ENCODE measurements at places on chromosomes 7 and 10.

GRCh38 chr7:122887848-122888247 lies 1.6 kb upstream of the CADPS2 start:
- DNase-seq = no peak

DNA sequence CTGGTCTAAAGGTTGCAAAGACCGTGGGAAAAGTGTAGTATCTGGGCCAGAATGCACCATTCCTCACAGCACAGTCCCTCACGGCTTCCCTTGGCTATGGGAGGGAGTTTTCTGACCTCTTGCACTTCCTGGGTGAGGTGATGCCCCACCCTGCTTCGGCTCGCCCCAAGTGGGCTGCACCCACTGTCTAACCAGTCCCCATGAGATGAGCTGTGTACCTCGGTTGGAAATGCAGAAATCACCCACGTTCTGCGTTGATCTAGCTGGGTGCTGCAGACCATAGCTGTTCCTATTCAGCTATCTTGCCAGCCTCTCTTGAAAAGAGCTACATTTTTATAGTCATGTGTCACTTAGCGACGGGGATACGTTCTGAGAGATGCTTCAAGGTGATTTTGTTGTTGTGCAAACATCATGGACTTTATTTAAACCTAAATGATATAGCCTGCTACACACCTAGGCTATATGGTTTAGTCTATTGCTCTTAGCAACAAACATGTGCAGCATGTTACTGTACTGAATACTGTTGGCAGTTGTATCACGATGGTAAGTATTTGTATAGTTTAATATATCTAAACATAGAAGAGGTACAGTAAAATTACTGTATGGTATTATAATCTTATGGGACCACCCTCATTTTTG lies 120.0 kb downstream of the PPP1R9A start:
- DNase-seq = no peak

DNA sequence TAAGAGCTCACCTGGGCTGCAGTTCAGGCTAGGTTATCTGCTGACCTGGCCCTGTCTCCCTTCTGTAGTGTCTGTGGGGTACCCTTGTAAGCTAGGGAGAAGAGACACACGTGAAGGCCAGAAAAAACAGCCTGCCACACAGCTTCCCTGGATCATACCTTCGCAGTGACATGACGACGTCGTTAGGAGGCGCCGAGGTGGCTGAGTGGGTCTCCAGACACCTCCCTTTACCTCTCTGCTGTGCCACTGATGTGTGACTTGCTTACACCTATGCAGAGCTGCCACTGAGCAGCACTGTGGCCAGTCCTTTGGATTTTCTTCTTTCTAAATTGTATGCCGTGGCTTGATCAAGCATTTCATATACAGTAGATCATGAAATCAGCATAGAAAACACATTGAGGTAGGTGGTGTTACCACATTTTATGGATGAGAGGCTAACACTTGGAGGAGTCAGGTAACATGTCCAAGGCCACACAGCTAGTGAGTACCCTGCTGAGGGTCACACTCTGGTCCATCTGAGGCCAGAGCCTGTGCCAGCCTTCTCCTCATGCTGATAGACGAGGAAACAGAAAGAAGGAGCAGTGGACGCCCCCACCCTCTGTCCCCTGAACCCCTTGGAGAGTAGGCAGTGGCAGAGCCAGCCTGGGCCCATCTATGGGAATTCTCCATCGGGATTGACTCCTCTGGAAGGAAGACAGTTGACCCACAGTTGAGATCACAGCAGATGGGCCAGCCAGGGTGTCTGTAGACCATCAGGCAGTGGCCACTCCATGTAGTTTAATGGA lies 23.1 kb downstream of the HTRA1 start:
- no peak for DNase-seq

DNA sequence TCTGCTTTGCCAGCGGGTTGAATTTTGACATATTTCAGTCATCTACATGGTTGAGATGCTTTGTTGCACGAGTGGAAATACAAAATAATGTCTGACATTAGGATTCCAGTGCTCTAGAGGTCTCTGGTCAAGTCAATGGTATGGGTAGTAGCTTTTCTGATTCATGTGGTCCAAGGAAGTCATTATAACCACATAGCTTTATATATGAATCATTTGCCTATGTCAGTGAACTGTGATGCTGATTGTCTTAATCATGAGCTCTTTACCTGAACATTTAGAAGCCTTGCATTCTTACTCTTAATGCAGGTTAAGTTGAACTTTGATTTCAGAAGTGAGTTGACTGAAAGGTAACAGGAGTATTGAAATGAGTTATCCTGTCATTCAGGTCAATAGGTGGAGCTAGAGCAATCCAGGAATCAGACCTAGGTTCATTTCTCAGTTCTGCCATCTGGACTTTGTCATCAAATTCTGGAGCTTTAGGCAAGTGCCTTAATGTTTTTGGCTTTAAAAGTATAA lies 3.3 kb downstream of the MAPK8 start:
- DNase-seq = no peak

GRCh38 chr7:88835147-88835728 lies 39.7 kb upstream of the TEX47 start:
- DNase-seq = no peak

DNA sequence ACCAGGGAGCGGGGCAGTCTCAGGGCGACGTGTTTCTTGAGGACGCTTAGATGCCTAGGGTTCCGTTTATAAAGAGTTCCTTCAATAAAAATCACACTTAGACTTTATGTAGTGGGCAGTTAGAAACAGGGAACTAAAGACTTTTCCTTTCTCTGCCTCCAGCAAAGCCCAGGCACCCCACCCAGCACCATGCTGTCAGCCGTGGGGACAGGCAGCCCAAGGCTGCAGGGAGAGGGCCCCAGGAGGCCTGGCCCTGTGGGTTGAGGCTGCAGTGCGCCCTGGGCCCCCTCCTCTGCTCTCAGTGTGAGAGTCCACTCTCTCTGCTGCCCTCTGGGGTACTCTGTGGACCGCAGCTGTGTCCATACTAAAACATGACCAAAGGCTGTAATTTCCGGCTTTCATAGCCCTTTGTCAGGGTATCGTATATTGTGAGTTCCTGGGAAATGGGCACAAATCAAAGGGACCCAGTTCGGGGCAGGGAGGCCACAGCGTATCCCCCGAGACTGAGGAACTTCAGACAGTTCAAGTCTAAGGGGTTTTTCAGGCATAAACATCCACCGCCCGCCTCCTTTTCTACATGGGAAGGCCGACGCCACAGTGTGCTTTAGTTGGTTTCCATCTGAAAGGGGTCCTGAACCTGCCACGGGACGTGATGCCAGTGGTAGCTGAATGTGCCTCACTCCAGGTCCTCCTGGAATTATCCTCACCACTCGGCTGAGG lies 59.7 kb downstream of the DNAJB6 start:
- DNase-seq = no peak

- DNase-seq = no peak
Observed at GRCh38 chr10:126734015-126734414, 63.5 kb upstream of the C10orf90 start.

DNA sequence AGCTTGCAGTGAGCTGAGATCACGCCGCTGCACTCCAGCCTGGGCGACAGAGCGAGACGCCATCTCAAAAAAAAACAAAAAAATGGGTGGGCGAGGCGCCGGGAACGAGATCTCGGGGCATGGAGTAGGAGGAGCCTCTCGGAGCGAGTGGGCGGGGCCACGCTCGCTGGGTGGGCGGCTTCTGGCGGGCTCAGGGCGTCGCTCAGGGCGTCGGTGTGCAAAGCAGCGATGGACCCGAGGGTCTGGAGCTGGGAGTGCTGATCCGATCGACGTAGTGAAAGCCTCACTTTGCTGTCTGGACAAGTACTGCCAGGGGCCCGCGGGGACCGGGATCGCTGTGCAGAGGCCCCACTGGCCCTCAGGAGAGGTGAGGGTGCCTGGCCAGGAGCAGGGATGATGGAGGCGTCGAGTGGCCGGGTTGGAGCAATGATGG lies 22.6 kb upstream of the AMZ1 start:
- no peak for DNase-seq

- DNase-seq = no peak
Observed at GRCh38 chr7:127644484-127644883, 7.5 kb upstream of the SND1 start.

DNA sequence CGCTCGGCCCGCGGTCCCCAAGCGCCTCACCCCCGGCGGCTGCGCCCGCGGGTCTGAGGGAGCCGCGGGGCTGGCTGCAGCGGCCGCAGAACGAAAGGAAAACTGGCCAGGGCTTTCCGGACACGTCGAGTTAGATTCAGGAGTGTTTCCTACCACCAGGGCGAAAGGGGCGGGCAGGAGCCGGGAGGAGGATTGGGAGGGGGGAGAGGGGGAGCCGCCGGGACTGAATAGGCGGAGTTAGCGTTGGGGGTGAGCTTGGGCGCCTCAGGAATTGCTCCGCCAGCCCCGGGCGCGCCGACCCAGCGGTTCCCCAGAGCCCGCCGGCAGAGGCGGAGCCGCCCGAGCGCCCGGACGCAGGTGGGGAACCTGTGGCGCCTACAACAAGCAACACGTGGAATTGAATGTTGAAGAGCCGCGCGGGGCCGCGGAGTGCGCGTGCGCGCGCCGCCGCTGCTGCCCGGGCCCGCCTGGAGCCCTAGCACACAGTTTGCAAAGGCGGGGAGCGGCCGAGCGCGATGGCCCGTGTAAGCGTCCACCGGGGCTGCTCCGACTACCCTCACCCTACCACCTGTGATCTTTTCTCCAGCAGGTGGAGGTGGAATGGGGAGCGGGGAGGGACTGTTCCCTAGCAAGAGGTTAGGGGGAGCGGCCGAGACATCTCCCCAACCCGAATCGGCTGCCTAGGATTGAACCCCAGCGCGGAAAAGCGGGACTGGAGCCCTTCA lies at the start of gene CADPS2:
Gene CADPS2 (minus strand): TSS at position 104 of the 725 bp plus-strand sequence. CDS start 123 bp downstream, outside the sequence.
- DNase-seq = peak; percentile 3

- DNase-seq = no peak
Observed at GRCh38 chr10:74640134-74640921, 186.1 kb upstream of the KAT6B start.

- no peak for DNase-seq
Observed at GRCh38 chr10:70255329-70256299, 22.4 kb upstream of the PPA1 start.

GRCh38 chr10:4080225-4080805 lies 295.3 kb upstream of the KLF6 start:
- DNase-seq = no peak

GRCh38 chr7:10939237-10939910 lies 34.3 kb upstream of the PHF14 start:
- DNase-seq = no peak

DNA sequence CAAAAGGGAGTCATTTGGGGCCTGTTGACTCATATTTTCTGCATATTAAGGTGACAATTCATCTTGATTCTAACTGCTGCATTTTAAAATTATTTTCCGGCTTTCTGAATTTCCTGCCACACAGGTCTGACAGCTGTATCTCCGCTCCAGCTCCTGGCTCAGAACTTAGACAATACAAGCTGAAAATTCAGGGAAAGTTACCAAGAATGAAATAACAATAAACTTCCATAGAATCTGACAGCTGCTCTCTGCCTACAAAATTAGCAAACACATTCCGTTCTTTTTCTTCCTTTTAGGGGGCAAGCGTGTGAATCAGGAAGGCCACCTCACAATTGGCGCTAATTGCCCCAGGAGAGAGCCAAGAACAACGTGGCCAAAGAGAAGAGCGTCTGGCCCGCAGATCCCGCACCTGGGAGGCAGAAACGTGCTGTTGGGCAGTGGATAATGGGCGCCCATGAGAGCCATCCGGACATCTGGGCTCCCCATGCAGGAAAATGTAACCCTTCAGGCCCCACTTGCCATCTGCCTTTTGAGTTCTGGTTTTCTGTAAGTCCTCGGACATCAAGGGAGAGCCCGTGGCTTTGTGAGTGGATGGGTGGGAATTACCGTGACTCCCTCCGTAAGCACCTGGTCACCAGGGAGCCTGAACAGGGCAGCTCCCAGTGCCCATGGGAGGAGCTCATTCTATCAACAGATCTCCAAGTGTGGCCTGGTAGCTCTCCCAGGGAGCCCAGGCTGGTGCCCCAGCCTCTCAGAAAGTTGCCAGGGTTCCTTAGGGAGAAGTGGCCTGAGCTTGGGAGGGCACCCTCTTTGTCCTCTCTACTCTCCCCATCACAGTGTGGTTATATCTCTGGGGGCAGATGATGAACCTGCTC lies 5.0 kb downstream of the CLRN3 start:
- no peak for DNase-seq

DNA sequence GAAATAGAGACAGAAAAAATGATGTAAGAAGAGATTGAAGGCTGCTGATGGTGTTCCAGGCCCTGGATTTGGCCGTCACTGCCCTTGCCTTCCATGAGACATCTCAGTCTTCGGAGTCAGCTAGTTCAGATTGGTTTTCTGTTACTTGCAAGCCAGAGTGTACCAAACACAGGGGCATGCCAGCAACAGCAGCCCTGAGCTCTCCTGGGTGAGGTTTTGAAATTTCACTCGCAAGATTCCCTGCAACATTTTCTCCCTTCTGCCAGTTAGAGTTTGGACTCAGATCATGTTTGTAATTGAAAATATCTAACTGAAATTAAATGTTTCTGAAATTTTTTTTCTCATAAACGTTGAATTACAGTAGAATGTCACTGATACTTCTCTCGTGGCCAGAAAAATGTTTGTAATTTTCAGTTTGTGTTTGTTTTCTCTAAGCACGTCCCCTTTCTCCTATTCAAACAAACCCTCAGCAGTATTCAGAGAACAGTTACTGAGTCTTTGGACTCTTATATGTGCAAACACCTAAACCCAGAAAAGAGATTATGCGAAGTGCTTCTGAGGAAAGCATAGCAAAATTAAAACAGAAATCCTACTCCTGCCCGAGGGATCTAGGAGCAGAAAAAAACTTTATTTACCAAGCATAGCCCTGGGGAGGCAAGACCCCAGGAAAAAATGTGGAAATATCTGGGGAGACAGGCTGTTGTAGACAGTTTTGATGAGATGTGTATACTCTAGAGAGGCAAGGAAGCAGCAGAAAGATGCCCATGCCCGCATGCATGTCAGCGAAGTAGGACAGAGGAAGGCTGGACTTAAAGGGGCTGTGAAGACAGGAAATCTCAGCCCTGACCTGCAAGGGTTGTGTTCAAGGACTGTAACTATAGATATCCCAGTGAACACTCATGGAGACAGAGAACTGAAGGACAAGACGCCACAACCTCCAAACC lies 43.0 kb upstream of the NAMPT start:
- no peak for DNase-seq

- DNase-seq = no peak
Observed at GRCh38 chr10:35726846-35727245, 84.8 kb upstream of the FZD8 start.

- no peak for DNase-seq
Observed at GRCh38 chr10:89079961-89080360, 89.4 kb downstream of the FAS start.

- DNase-seq = no peak
Observed at GRCh38 chr10:43926875-43927406, 278.3 kb upstream of the ZNF32 start.

GRCh38 chr7:2101630-2102374 lies 130.9 kb downstream of the MAD1L1 start:
- no peak for DNase-seq

GRCh38 chr7:134378562-134378961 lies 61.8 kb upstream of the SLC35B4 start:
- DNase-seq = no peak

All from stimulated activated CD4-positive, alpha-beta T cell treated with anti-CD3 and anti-CD28 coated beads, Interleukin-12 subunit alpha, Interleukin-12 subunit beta, amount 100 ng/mL, for 24 hours (primary cell).